Stimulated activated CD8-positive, alpha-beta memory T cell treated with anti-CD3 and anti-CD28 coated beads, Interleukin-15, amount 100 ng/mL, for 4 hours (primary cell): ENCODE measurements at places on chromosomes 3 and 15.

GRCh38 chr3:9897408-9898372, 5.0 kb upstream of the IL17RE start:
- no peak for DNase-seq

GRCh38 chr15:32994810-32995424, 199.6 kb downstream of the FMN1 start:
- no peak for DNase-seq

DNA sequence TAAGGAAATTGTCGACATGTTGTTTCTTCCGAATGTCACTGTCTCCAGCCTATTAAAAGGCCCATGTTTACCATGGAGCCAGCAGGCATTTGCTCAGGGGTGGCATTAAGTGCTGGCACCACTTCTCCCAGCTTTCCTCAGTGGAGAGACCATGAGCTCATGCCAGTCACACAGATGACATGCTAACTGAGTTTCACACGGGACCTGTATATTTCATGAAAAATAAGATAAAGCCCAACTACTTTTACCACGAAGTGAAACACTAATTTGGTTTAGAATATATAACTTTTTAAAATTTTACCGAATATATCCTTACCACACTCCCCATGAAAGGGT, 93.4 kb downstream of the ETFA start:
- no peak for DNase-seq

GRCh38 chr3:11050666-11051323, 58.2 kb downstream of the SLC6A1 start:
- no peak for DNase-seq

GRCh38 chr3:128051459-128051836, 789 bp upstream of the SEC61A1 start:
- DNase-seq = no peak

DNA sequence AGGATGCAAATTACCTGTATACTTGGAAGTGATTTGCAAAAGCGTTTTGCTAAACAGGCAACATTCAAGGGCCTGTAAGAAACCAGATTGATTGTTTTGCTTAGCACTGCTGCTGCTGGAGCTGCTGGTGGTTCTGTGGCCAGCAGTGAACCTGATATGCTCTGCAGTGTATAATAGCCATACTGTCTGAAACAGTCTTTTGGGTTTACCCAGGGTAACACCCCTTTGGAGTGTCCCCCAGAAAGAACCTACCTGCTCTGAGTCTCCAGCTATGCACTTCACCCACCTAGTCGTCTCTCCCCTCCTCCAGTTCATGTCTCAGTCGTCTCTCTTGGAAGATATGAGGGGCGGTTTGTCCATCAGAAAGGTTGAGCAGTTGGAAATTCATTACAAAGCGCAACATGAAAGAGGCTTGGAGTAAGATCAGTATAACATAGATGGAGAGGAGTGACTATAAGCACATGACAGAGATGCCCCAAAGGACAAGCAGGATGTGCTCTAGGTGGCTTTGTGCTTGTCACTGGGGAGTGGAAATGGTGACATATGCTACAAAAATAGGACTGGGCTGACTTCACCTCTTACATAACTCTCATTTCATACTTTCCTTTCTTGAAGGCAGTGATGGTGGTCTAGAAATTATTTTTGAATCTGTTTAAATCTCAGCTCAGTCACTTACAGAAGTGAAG, 3.8 kb downstream of the MKRN2 start:
- no peak for DNase-seq
